ENCODE measurements at places on chromosomes 2 and 18. TPM values are rescaled to one million over a fixed set of nuclear protein-coding genes. Genes with fewer than 3 reads are reported as not detected.

CRYBA2 gene
- total RNA-seq: not detected

REG1A gene
- not detected for total RNA-seq

DLX1 gene
- total RNA-seq: not detected

GKN1 gene
- not detected for total RNA-seq

LOXHD1 gene
- total RNA-seq: 0.12 TPM

REG1B gene
- total RNA-seq: not detected

EML6 gene
- 5.2 TPM for total RNA-seq

LTBP1 gene
- 33.8 TPM for total RNA-seq

GMPPA gene
- total RNA-seq: 19.9 TPM

NEMP2 gene
- 3.8 TPM for total RNA-seq

ABCG8 gene
- total RNA-seq: not detected

BCL11A gene
- total RNA-seq: 43.0 TPM

HOXD9 gene
- total RNA-seq: 1.1 TPM

ST8SIA5 gene
- total RNA-seq: not detected

HOXD3 gene
- total RNA-seq: 0.52 TPM

ICOS gene
- not detected for total RNA-seq

NRP2 gene
- total RNA-seq: 20.0 TPM

RPL31 gene
- total RNA-seq: 1,141 TPM

TEX44 gene
- total RNA-seq: not detected

CSRNP3 gene
- 1.2 TPM for total RNA-seq

M1AP gene
- 1.6 TPM for total RNA-seq

NYAP2 gene
- 0.32 TPM for total RNA-seq

SLC39A6 gene
- total RNA-seq: 24.0 TPM

ARHGAP28 gene
- 2.4 TPM for total RNA-seq

PROKR1 gene
- not detected for total RNA-seq

SNED1 gene
- total RNA-seq: 3.9 TPM

TUBA4B gene
- total RNA-seq: not detected

ALK gene
- 0.04 TPM for total RNA-seq

PJVK gene
- total RNA-seq: 1.4 TPM

LYPD1 gene
- 1.6 TPM for total RNA-seq

BOLL gene
- total RNA-seq: not detected

GRHL1 gene
- 123 TPM for total RNA-seq

PSD4 gene
- 38.6 TPM for total RNA-seq

APCDD1 gene
- 42.2 TPM for total RNA-seq

REG3A gene
- not detected for total RNA-seq

COBLL1 gene
- total RNA-seq: 92.0 TPM

ALPG gene
- total RNA-seq: not detected

USP40 gene
- 28.6 TPM for total RNA-seq

PHLPP1 gene
- 17.7 TPM for total RNA-seq

VWA3B gene
- total RNA-seq: 0.40 TPM

HOXD13 gene
- total RNA-seq: not detected

ZBTB7C gene
- total RNA-seq: 28.8 TPM

DYNAP gene
- 26.2 TPM for total RNA-seq
